NCI-H1417 treated with DMSO at 0.1 percent for 48 hours (cell line): ENCODE measurements at places on chromosomes 1 and 21.
A peak's percentile ranks its signal among the peaks of the same experiment; 100 is the strongest.

DNA sequence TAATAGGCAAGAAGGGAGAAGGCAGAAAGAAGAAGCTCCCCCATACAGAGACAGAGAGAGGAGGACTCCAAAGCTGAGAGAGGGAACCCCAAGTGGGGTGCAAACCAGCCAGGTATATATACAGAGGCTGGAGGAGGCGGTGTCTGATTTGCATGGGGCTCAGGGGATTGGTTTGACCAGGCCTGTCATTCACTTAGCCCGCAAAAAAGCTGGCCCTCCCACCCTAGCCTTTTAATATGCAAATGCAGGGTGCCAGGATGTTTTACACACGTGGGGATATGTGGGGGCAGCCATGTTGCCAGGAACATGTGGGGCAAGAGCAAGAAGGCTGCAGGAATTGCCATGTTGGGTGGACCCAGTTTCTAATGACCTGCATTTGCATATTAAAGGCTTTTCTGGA lies 37.0 kb upstream of the TENT5B start:
- no peak for DNase-seq

GRCh38 chr1:18901952-18902522 lies 318 bp downstream of the ALDH4A1 start:
- no peak for DNase-seq

GRCh38 chr1:86015375-86015774 lies 141.2 kb downstream of the COL24A1 start:
- DNase-seq, result no peak

GRCh38 chr1:203932556-203932955 lies 71.2 kb downstream of the SNRPE start:
- no peak for DNase-seq

- DNase-seq, result no peak
These were observed 24.8 kb downstream of the ADGRB2 start for GRCh38 chr1:31739346-31739745.

DNA sequence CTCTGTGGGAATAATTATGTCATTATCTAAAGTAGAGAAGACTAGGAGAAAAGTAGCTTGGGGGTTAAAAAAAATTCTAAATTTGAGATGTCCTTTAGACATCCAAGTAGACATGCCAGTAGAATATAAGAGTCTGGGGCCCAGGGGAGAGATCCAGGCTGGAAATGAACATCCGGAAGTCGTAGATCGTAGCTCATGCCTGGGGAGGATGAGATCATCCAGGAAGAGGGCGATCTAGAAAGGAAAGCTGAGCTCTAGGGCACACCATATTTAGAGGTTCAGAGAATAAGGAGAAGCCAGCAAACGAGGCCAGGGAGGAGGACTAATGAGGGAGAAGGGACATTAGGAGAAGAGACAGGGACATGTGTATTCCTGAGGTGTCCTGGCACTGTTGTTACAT lies 12.2 kb downstream of the NGF start:
- DNase-seq, result no peak

DNA sequence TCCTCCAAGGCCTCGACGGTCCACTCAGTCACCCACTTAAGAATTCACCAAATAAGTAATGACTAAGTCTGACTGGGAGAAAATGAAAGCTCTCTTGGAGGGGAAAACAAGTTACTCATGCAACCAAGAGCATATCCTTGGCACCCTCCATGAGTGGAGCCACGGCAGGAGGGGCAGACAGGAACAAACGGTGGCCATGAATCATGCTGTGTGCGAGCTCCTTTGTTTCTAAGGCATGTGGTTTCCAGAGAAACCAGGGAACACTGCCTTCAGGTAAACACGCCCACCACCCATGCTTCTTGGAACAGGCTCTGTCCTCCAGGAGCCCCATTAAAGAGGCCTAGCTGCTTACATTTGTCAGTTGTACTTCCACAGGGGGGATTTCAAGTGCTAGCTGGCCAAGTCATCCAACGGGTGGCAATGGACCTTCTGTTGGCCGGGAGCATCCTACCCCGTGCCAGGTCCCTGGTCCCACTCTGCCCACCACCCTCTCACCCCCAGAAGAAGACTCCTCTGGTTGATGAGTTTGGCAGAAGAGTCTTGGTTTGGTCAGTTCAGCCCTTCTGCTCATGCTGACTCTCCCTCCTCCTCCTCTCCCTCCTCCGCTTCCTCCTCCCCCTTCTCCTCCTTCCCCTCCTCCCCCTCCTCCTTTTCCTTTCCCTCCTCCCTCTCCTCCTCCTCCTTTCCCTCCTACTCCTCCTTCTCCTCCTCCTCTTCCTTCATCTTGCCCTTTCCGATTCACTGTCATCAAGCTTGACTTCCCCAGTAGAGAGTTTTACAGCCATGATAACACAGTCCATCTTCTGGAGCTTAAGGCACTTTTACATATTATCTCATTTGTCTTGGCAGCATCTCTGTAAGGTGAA lies 107.6 kb downstream of the CCDC185 start:
- no peak for DNase-seq

GRCh38 chr1:93537924-93538323 lies 90.0 kb downstream of the FNBP1L start:
- no peak for DNase-seq

DNA sequence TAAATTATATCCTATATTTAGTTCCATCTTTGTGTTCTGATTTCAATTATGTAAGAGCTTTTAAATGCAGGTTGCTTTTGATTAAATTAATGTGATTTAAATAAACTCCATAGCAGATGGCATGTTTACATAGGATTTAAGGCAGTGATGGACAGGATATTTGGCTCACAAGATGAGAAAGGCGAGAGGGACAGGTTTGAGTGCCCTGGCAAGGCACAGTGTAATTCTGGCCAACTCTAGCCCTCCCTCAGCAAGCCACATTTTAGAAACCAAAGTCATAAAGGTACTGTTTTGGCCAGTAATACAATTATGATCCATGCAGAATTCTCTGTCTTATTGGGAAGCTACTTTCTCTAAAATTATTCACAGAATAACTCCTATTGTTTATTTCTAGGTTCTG lies 50.6 kb upstream of the C1orf146 start:
- no peak for DNase-seq

DNA sequence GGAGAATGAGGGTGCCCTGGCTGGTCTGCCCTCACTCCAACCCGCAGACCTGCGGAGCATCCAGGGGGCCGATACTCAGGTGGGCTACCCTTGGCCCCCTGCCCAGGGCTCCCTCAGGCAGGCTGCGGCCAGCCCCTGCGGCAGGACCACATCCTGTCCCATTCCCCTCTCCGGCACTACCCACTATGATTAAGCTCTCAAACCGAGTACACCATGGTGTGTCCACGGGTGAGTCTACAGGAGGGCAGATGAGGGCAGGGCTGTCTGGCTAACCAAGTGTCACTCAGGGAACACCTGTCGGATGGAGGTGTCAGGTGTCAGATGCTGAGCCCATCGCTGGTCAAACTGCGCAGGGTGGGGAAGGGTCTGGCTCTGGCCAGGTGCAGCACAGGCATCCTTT lies 47.2 kb downstream of the SLC66A1 start:
- no peak for DNase-seq

DNA sequence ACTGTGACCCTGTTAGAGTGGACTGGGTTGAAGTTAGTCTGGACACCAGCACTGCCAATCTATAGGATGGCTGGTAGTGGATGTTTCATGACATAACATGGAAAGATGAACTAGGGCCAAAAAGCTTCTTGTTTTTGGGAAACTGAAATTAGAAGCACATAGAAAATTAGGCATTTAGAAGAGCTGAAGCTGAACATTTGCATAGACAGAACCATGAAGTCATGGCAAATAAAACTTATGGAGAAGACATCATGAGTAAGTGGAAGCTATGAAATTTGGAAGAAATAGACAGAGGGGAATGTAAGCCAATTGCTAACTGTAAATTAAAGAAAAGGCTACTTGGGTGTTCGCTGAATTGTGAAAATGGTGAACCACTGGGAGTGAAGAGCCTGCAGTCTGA lies 2.7 kb upstream of the S100A11 start:
- DNase-seq, result no peak

DNA sequence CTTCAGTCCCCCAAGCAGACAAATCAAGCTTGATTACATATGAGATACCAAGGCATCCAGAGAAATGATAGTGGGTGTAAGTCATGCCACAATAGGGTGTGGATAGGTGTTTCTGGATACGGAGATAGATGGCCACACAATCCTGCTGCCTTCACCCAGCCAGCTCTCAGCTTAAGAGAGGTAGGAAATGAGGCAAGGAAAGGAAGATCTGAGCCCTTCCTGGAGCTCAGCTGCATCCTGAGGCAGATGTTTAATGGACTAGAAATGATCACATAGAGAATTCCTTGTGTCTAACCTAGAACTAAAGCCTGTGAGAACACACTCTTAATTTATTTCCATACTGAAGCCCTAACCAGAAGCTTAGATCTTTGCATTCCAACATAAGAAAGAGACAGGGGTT lies 210.3 kb downstream of the ST6GALNAC3 start:
- no peak for DNase-seq

DNA sequence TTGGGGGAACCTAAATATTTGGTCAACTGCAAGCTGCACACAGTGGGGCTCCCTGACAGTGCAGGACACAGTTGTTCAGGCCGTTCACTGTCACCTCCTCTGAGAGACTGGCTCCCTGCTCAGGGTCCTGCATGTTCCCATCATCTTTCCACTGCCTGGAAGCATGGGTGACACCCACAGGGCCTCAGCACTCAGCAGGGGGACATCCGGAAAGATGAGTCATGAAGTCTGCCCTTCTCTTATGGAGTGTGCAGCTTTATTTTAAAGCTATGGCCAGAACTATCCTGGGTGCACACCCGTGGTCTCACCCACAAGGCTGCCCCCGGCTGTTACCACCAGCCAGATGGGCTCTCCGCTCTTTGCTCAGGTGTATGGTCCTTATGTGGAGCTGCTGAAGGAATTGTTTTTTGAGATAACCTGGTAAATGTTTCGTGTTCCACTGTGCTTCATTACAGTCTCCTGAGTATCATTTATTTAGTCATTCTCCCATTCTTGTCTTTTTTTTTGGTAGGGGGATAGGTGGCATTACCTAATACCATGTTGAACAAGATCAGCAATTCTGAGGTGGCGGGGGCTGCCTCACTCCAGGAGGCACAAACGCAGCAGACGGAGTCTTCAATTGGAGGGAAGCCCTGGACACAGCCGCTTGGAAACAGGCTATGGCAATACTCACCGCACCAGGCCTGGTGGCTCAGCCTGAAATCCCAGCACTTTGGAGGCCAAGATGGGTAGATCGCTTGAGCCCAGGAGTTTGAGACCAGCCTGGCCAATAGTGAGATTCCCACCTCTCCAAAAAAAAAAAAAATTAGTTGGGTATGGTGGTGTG lies 14.3 kb downstream of the TRIM11 start:
- DNase-seq, result no peak

- no peak for DNase-seq
These were observed 7.0 kb downstream of the UBE2Q1 start for GRCh38 chr1:154551474-154551873.

DNA sequence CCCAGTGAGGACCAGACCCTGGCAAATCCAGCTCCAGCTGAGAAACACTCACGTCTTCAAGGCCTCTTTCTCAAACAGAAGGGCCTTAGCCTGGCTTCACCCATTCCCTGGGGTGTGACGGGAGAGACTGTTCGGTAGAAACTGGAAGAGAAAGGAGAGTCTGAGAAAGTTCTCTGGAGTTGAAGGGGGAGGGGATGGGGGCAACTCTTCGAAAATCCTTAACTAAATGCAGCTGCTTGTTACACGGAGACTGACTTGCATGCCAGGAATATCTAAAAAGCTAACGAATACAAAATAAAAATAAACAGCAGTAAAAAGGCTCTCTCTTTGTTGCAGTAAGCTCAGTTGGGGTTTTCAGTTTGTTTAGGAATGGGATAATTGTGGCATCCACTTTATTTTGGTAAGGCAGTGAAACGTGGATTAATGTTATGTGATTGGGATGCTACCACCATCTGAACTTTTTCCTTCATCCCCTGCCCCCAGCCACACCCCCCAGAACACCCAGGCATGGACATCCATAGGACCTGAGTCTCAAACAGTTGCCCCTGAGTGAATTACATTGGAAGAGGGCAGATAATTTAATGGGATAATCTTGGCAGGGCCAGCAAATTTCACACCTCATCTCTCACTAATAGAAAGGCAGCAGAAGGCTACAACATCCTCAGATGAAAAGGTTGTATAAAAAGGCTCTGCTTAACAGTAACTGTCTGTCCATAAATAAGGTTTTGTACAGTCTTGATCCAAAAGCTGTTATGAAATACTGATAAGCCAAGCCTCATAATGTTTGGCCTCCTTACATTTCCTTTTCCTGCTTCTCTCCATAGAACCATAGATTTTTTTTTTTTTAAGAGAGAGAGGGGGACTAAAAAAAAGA lies 5.8 kb downstream of the ROR1 start:
- no peak for DNase-seq

DNA sequence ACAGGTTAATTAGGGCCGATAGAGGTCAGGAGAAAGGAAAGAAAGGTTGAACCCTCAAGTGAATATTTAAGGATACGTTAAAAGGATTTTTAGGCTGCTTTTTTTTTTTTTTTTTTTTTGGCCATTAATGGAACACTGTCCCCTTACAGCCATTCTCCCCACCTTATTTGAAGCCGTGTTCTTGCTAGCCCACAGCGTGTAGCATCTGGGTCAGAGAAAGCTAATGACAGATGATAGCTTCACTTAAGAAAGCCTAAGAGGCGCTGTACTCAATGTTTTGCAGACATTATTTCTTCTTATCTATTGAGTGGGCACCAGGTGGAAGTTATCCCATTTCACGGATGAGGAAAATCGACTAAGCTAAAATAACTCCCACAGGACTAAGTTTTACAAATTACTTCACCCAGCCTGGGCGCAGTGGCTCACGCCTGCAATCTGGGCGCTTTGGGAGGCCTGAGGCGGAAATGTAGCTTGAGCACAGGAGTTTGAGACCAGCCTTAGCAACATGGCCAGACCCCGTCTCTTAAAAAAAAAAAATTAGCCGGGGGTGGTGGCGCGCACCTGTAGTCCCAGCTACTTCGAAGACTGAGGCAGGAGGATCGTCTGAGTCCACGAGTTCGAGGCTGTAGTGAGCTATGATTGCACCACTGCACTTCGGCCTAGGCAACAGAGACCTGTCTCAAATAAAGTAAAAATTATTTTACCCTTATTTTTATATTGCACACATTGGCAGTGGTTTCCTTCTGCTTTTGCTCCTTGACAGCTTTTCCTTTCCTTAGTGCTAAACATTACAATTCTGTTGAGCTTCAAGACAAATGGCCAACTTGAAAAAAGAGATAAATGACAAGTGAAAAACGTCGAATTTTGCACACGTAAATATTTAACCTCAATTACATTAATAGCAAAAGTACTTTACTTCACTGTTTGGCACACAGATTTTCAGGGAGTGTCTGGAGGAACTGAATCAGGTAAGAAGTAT lies 1.1 kb upstream of the PHTF1 start:
- no peak for DNase-seq

GRCh38 chr1:43558346-43558841 lies 27.7 kb downstream of the PTPRF start:
- peak; percentile 37 for DNase-seq

- DNase-seq, result no peak
These were observed 41.0 kb downstream of the KAZN start for GRCh38 chr1:14639291-14640050.

- no peak for DNase-seq
These were observed 987.3 kb downstream of the ADGRL2 start for GRCh38 chr1:82788038-82788437.

- no peak for DNase-seq
These were observed 13.9 kb upstream of the ZBTB17 start for GRCh38 chr1:15989776-15990175.
